Neural progenitor cell (in vitro differentiated cells): ENCODE measurements at places on chromosomes 2 and 18.

DNA sequence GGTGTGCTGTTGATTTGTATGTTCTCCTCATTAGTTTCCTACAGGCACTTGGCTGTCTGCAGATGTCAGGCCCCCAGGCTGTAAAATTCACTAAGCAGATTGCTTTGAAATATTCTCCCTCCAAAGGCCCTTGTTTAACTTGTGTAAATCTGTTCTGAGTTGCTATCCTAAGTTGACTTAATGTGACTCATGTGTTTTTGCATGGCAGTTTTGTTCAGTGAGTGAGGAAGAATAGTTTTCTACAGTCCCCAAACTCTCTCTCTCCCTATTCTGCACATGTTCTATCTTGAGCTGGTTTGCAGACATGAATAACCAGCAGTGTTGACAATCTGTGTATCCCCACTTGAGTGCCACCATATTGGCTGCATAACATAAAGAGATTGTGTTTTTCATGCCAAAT, 1005.4 kb upstream of the DDX18 start:
- DNase-seq, result no peak

DNA sequence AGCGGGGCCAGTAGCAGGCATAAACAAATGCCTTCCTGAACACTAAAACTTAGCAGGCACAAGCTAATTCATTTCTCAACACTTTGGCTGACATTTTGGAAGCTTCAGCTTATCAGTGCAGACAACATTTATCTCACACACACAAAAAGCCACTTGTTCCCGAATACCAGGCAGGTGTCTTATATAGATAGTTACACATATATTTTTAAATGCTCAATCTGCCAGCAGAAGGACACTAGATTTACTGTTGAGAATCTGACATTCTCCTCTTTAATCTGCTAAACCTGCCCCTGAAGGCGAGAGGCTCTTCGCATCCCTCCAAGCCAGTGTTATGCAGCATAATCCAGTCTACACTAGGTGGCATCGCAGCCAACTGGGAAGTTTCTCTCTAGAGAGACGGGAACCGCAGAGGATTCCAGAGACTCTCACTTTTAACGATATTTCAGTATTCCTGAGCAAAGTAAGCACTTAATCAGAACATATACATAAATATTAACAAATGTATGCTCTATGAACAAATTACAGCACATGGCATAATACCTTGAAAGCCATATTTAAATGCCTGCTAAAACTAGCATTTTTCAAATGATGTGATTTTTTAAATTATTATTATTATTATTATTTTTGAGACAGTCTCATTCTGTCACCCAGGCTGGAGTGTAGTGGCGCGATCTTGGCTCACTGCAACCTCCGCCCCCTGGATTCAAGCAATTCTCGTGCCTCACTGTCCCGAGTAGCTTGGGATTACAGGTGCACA, 90.2 kb upstream of the SCG2 start:
- peak; percentile 69 for DNase-seq

GRCh38 chr2:128421861-128422311, 103.2 kb upstream of the HS6ST1 start:
- DNase-seq, result no peak

GRCh38 chr2:6780765-6781274, 84.9 kb downstream of the CMPK2 start:
- no peak for DNase-seq

GRCh38 chr2:227509824-227510619, 38.1 kb downstream of the AGFG1 start:
- DNase-seq, result no peak

DNA sequence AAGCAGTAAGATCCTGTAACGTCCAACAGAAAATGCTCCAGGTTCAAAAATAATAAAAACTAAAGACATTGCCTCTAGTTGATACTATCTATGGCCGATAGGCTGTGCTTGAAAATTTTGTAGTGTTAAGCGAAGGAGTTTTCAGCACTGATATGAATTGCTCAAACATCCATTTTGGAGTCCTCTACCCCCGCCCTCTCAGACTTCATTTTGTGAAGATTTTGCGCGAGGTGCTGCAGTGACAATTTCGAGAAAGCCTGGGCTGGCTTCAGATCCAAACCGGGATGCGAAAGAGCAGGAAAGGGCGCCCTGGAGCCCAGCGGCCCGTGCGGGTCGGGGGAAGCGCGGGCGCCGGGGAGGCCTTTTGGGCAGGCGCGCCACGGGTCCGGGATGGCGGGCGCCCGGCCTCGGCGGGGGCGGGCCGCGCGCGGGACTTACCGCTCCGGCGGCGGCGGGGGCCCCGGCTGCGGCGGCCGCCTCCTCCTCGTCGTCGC, 1.8 kb downstream of the SP3 start:
- no peak for DNase-seq

DNA sequence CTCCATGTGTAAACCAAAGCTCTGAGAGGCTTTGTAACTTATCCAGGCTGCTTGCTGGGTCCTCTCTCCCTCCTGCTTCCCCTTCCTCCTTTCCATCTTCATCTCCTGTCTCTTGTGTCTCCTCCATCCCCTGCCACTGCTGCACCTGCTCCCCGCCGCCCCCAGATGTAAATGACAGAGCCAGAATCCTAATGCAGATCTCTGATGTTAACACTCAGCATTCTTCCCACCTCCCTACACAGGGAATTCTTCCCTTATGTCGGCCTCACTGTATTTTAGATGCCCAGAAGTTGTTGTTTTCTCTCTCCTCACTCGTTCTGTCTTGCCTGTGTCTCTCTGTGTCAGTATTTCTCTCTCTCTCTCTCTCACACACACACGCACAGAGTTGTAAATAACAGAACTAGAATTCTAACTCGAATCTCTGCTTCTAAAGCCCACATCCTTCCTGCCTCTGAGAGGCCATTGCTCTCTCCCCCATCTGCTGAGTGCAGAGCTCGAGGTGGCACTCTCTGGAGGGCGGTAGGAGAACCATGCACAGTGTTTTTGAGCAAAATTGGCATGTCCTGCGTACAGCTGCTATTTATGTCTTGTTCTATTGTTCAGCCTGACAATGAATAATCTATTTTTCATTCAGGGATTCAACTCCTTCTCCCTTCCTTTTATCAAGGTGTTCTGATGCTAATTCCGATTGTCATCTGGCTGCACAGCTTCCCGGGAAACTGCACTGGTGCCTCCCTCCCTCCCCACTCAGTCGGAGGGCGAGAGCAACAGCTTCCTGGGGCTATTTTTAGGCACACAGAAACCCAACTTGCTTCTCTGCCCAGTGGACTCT, 219.9 kb downstream of the SH3RF3 start:
- DNase-seq, result no peak

- no peak for DNase-seq
Measured at GRCh38 chr2:147390475-147390874, 454.4 kb upstream of the ACVR2A start.

DNA sequence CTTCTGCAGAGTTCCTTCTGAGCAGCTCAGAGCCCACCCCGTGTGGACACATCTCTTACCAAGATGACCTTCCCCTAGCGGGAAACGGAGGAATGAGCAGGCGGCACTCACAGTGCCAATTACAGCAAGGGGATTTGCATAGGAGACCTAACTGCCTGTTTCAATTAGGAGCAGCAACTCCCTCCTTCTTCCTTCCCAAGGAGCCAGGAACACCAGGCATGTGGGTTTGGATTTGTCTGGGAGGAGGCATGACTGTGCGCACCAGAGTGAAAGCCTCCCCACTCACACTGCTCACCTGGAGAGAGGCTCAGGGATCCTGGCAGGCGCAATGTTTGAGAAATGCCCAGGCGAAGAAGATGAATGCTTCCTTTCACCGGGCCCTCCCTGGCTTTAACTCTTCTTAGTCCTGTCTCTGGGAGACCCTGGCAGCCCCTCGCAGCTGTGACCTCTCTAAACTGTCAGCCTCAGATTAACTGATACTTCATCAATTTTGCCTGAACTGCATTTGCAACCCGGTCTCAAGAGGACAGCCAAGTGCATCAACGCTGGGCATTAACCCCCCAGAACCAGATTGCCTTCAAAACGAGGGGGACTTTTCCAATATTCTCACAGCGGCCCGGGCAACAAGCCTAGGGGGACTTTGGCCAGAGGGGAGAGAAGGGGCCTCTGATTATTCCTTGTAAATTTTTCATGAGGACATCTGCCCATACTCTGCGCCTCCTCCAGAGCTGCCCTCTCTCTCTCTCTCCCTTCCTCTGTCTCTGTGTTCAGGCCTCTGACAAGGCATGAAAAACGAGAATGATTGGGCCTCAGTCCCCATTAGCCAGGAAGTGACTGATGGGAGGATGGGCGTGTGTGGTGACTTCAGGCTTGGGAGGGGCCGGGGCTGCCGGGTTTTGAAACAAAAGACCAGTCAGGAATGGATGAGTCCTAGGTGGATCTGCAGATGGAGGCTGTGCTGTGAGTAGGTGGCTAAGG, 93.8 kb downstream of the CMPK2 start:
- DNase-seq, result peak; percentile 47

GRCh38 chr18:49285627-49286026, 174.8 kb downstream of the DYM start:
- DNase-seq, result no peak

- peak; percentile 38 for DNase-seq
Measured at GRCh38 chr2:126657148-126657635, 1.2 kb downstream of the GYPC start.

GRCh38 chr18:35478520-35479435, 19.0 kb downstream of the INO80C start:
- DNase-seq, result no peak

DNA sequence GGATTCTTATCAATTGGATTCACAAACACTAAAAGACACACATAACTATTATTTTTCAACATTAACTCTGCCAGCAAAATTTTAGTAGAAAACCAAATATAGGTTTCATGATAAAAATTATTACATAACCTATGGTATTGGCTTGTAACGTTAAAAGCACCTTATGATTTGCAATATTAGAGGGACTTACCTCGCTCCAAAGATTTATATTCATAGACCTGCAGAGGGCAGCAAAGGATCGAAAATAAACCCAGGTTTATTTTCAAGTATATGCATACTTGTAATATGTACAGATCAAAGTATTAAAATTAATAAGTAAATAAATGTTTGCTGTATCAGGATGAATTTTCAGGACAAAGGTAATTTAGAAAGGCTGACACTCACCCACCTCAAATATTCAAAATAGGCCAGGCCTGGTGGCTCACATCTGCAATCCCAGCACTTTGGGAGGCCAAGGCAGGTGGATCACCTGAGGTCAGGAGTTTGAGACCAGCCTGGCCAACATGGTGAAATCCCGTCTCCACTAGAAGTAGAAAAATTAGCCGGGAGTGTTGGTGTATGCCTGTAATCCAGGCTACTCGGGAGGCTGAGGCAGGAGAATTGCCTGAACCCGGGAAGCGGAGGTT, 45.3 kb downstream of the LRPPRC start:
- DNase-seq, result peak; percentile 17

DNA sequence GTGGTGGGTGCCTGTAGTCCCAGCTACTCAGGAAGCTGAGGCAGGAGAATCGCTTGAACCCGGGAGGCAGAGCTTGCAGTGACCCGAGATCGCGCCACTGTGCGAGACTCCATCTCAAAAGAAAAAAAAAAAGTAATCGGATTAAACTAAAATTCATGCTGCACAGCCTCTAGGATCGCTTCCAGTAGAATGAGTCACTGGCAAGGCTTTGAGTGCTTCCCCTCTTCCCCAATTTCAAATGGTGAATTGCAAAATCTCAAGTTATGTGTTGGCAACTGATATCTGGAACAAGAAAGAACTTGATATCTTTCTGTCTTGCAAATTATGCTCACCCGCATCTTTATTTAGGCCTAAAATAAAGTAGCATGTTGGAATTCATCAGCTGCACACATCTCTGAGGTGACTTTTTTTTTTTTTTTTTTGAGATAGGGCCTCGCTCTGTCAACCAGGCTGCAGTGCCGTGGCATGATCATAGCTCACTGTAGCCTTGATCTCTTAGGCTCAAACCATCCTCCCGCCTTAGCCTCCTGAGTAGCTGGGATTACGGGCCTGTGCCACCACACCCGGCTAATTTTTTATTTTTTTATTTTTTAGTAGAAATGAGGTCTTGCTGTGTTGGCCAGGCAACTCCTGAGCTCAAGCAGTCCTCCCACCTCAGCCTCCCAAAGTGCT, 12.7 kb downstream of the TTC39C start:
- DNase-seq, result no peak

DNA sequence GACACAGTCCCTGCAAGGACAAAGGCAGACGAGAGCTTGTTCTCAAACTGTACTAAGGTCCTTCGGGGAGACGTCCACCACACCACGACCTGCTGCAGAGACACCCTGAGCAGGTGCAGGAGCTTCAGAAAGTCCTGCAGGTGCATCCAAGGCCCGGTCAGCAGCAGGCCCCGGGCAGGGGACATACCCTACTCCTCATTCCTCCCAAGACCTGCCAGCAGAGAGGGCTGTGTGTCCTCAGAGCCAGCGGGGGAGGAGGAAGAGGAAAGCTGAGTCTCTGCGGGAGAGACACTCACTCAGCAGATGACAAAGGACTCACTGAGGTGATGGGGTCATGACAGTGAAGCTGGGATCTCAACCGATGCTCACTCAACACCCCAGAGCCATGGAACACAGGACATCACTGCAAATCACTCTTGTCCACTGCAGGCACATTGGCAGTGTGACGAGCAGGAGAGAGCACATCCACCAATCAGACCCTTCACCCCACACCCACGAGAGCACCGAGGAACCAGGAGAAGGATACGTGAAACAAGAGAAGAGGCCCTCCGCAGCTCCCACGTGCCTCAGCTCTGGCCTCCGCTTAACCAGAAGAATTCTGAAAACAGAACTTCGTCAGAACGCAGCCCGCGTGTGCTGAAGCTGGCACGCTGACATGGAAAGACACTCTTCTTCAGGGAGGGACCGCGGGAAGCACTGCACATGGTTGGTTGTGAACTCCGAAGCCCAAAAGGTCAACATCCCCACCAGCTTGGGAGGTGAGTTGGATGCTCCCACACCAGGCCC, 9.3 kb downstream of the HDAC4 start:
- no peak for DNase-seq

GRCh38 chr2:176280867-176281658, 11.8 kb downstream of the MTX2 start:
- no peak for DNase-seq

DNA sequence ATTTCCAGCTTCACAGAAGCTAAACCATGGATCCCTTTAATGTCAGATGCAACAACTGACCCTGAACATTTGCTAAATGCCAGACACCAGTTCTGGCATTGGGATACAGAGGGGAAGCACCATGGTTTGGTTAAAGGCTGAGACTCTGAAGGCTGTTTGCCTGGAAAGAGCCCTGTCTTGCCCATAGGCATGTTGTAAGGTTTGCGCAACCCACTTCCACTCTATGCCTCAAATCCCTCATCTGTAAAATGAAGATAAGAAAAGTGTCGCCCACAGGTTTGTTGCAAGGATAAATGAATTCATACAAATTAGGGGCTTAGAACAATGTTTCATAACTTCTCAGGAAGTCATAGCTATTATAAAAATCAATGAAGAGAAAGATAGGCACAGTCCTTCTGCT, 380.9 kb upstream of the GYPC start:
- DNase-seq, result no peak

GRCh38 chr2:216807857-216808272, 52.0 kb downstream of the TNP1 start:
- no peak for DNase-seq

GRCh38 chr18:76459687-76460350, 35.2 kb downstream of the ZNF516 start:
- no peak for DNase-seq

DNA sequence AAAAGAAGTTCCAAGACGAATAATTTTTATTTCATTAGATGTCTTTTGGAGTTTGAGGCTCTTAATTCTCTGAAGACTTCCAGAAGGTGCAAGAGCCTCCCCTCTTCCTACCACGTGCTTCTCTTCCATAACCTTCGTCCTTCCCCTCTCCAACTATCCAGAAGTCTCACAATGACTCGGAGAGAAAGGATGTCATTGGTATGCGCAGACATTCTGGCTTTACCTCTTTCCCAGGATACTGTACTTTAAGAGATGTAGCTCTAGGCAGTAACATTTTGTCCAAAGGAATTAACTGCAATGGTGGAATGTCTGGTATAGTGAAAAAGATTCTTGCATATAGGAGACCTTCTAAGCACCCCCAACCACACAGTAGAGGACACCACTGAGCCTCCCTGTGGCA, 249.0 kb upstream of the OSR1 start:
- DNase-seq, result no peak
